NCI-H1436 (cell line): ENCODE measurements at places on chromosomes 12 and 14.

- no peak for DNase-seq
Measured at GRCh38 chr12:21614506-21614905, 9.9 kb upstream of the GYS2 start.

- DNase-seq: no peak
Measured at GRCh38 chr12:72578327-72578726, 306.2 kb downstream of the TRHDE start.

DNA sequence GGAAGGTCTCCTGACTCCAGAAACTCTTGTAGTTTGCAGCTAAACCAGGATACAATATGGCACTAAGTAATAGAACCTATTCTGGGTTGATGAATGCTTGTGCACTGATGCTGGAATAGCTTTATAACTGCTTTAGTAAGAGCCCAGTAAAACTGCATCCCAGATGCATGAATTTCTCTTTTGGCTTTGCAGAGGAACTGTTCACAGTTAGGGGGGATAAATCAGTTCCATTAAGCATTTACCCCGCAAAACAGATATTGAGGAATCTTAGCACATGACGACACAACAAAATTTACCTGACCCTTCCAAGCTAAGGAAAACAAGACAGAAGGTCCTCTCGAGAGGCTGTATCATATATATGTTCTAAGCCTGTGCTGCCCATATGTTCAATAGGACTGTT is 457.4 kb downstream of the FOXG1 start:
- DNase-seq: no peak

DNA sequence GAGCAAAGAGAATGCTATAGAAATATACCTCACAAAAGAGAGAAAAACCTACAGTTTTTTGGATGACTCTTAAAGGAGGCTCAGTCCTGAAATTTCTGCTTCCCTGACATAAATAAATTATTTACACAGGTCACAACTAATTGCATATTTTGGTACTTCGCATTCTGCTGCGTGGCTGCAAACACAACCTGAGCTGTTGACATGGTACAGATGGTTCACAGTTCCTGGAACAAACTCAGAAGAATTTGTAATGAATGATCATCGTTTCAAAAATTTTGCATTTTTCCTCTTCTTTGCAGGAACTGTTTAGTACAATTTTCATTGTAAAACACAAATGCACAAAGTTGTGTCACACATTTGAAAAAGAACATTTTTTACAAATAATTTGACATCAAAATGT is 313.7 kb upstream of the SYT1 start:
- no peak for DNase-seq

- DNase-seq: no peak
Measured at GRCh38 chr14:105472486-105472991, 2.1 kb upstream of the CRIP2 start.

DNA sequence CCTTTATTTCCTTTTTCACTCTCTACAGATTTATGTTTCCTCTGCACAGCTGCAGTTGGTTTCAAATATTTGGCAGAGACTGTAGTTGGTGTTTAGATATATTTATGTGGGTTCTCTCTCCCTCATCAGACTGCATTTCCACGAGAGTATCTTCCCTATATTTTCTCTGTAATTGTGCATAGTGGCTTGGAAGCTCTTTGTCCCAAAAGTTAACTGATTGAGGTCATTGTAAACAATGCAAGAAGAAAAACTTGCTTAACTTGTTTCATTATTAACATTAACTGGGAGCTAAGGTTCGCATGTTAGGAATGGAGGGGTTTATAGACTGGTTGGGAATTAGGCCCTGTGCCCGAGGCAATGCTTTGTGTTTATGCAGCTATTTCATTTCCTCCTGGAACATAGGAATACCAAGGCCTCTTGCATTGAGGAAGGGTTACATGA is 216.9 kb upstream of the HMGA2 start:
- DNase-seq: no peak

DNA sequence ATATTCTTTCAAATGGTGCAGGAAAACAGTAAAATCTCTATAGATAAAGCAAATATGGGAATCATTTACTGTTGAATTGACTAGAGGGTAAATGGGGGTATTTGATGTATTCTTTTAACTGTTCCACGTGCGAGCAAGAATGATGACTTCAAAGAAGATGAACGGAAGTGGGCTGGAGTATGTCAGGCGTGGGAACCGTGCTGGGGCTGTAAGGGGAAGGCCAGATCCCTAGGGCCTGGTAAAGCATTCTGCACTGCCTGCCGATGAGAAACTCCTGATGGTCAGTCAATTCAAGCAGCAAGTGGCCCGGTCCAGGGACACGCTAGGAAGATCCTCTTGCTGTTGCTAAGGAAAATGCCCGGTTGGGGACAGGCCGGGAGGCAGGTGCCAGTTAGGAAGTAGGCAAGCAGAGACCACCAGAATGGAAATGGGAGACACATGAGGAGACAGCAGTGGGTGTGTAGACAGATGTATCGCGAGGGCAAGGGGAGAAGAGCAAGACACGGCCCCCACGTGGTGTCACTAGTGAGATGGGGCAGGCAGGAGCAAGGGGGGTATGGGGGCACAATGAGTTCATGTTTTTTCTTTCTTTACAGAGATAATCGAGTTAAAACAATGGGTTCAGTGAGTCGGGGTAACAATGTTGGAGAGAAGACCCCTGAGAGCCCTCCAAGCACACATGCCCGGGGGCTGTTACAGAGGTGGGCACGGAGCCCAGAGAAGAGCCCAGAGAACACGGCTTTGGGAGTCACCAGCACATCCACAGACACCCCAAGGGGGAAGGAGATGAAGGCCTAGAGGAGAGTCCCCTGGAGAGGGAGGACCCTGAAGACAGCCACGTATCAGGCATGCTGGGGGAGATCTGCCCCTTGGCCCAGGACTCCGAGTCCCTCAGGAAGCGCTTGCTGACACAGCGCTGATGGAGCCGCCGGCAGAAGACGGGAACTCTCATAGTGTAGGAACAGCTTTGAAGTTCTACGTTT is 37.2 kb downstream of the FBXO21 start:
- no peak for DNase-seq

GRCh38 chr12:123253641-123254459 is 17.8 kb downstream of the CDK2AP1 start:
- DNase-seq: no peak
